ENCODE measurements at places on chromosomes 1 and 21. TPM values are rescaled to one million over a fixed set of nuclear protein-coding genes. Genes with fewer than 3 reads are reported as not detected.

SPRR2E gene
- total RNA-seq, result not detected

CFAP74 gene
- total RNA-seq, result not detected

L1TD1 gene
- total RNA-seq, result 0.09 TPM

AKR7A3 gene
- 1.2 TPM for total RNA-seq

DNA sequence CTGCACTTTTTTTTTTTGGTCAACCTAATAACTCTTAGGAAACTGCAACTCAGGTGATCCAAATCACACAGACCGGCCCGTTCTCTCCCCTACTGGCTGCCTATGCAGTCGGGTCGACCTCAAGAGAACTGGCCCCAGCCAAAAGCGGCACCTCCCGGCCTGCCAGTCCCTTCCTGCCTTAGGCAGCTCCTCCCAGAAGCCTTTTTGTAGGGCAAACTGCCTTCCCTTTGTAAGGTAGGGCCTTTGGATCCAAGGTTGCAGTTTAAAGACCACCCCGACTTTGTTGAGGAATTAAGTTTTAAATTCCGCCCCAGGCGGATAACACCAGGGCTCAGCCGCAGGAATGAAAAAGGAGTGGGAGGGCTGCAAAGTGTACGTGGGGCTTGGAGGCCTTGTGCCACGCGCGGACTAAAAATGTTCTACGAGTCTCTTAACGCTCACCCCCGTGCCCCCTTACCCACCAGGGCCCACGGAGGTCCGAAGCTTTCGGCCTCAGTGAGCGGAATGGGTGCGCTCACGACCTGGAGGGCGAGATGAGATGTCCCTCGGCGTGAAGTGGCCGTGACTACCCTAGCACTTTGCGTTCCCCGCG, 642 bp upstream of the ST3GAL3 start:
- peak overlapping the region; percentile 75 for H3K4me3 ChIP-seq
- peak overlapping the region; percentile 82 for H3K27ac ChIP-seq
- H3K4me1 ChIP-seq, result peaks cover 20% of the 10 kb centered on the region
- peaks cover 72% of the 10 kb centered on the region for H3K36me3 ChIP-seq
- no peaks in the 10 kb centered on the region for H3K27me3 ChIP-seq

DNA sequence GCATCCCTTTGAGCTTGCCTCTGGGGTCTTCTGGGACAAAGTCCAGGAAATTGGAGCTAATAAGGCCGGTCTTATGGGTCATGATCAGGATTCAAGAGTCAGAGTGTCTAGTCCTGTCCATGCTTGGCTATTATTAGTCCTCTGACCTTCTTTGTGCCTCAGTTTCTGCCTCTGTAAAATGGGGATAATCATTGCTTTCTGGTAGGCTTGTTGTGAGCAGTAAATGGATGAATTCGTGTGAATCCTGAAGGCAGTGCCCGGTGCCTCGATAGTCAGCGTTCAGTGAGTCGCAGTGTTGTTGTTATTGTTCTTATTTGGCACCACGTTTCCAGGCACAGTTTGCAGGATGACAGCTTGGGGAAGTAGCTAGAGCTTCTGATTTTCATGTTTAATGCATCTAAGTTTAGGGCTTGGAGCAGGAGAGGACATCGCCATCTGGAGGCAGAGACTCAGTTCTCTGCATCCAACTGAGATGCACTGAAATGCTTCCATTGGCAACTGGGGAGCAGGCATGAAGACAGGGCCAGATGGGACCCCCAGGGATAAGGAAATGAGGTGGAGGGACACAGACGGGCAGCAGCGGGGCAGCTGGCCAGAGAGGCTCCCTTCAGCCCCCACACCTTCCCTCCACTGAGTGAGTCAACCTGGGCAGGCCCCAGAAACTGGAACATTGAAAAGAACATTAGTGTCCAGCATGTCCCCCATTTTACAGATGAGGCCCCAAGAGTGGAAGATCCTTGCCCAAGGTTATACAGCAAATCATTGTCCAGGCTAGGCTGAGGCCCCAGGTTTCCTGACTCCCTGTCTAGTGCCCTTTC, 160.3 kb downstream of the PTPRU start:
- no peak overlapping the region for H3K4me3 ChIP-seq
- H3K27me3 ChIP-seq, result no peaks in the 10 kb centered on the region
- H3K27ac ChIP-seq, result no peak overlapping the region
- no peak for DNase-seq

GRCh38 chr1:29254346-29254745, 18.0 kb downstream of the PTPRU start:
- H3K27ac ChIP-seq, result no peak overlapping the region
- H3K4me1 ChIP-seq, result peaks cover 14% of the 10 kb centered on the region
- no peaks in the 10 kb centered on the region for H3K36me3 ChIP-seq
- no peak overlapping the region for H3K4me3 ChIP-seq

DNA sequence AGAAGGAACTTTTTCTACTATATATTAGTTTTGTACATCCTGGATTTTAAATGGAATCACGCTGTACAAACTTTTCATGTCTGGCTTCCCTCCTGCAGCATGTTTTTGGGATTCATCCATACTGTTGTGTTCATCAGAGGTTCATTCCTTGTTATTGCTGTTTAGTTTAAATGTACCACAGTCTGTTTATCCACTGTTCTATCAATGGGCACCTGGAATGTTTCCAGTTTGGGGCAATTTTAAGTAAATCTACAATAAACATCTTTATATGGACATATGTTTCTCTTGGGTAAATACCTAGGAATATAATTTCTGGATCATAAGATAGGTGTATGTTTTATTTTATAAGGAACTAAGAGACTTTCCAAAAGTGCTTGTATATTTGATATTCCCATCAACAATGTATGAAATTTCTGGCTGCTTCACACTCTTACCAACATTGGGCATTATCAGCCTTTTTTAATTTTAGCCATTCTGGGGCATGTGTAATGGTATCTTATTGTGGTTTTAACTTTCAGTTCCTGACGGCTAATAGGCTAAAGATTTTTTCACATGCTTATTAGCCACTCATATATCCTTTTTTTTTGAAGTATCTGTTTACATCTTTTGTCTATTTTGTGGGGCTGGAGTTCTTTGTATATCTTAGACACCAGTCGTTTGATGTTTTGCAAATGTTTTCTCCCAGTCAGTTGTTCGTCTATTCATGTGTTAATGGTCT, 48.8 kb downstream of the RPS6KC1 start:
- no peak overlapping the region for H3K4me3 ChIP-seq
- no peak for DNase-seq
- H3K27me3 ChIP-seq, result no peaks in the 10 kb centered on the region
- peaks cover 9% of the 10 kb centered on the region for H3K36me3 ChIP-seq
- no peak overlapping the region for H3K27ac ChIP-seq

CHIA gene
- total RNA-seq, result not detected
